ENCODE measurements at places on chromosomes 2 and 18. TPM values are rescaled to one million over a fixed set of nuclear protein-coding genes. Genes with fewer than 3 reads are reported as not detected.

The MPHOSPH10 gene
- total RNA-seq, result 35.6 TPM

DNA sequence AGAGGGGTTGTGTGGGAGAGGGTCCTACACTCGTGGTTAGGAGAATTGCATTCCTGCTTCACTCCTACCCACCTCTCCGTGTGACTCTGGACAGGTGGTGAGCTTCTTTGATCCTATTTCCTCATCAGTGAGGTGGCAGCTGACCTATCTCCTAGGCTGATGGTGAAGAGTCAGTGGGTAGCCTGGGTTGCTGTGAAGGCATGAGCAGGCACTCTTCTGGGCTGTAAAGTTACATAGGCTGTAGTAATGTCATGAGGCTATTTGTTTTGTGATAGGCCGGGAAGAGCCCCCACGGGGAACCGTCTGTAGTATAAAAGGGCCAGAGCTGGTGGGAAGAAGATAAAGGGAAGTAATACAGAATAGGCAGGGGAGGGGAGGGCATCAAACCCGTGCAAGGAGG lies 83.8 kb downstream of the TMEM247 start:
- H3K36me3 ChIP-seq, result no peaks in the 10 kb centered on the region
- DNase-seq, result no peak
- H3K27me3 ChIP-seq, result no peaks in the 10 kb centered on the region
- H3K27ac ChIP-seq, result no peak overlapping the region
- H3K4me3 ChIP-seq, result no peak overlapping the region
- peaks cover 7% of the 10 kb centered on the region for H3K4me1 ChIP-seq

- no peaks in the 10 kb centered on the region for H3K27me3 ChIP-seq
- H3K4me3 ChIP-seq, result no peak overlapping the region
- no peak overlapping the region for H3K27ac ChIP-seq
- no peaks in the 10 kb centered on the region for H3K36me3 ChIP-seq
- peaks cover 11% of the 10 kb centered on the region for H3K4me1 ChIP-seq
- no peak for DNase-seq
Measured at GRCh38 chr2:65482971-65483370, 50.6 kb upstream of the SPRED2 start.

The METAP1D gene
- 1.9 TPM for total RNA-seq

The BCL11A gene
- total RNA-seq, result 3.1 TPM

DNA sequence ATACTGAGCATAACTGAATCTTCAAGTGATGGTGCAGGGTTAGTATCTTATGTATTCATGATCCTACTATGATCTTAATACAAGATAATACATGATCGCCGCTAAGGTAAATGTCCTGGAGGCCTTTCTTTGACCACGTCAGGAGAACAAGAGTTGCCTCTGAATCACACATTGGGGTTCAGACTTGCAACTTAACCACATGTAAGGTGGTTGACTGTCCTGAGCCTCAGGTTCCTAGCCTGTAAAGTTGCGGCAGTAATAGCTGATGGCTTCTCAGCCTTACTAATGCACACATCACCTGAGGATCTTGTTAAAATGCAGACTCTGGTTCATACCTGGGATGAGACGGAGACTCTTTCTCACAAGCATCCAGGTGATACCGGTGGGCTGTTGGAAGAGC lies 112.5 kb downstream of the MGAT5 start:
- H3K27ac ChIP-seq, result no peak overlapping the region
- no peak for DNase-seq
- H3K4me3 ChIP-seq, result no peak overlapping the region

- no peaks in the 10 kb centered on the region for H3K36me3 ChIP-seq
- no peak for DNase-seq
- no peak overlapping the region for H3K27ac ChIP-seq
- no peaks in the 10 kb centered on the region for H3K4me1 ChIP-seq
- H3K27me3 ChIP-seq, result no peaks in the 10 kb centered on the region
Measured at GRCh38 chr2:235095569-235095968, 143.8 kb downstream of the SH3BP4 start.

The HJURP gene
- total RNA-seq, result 0.98 TPM

The SFXN5 gene
- 12.7 TPM for total RNA-seq

The DARS1 gene
- total RNA-seq, result 38.5 TPM

DNA sequence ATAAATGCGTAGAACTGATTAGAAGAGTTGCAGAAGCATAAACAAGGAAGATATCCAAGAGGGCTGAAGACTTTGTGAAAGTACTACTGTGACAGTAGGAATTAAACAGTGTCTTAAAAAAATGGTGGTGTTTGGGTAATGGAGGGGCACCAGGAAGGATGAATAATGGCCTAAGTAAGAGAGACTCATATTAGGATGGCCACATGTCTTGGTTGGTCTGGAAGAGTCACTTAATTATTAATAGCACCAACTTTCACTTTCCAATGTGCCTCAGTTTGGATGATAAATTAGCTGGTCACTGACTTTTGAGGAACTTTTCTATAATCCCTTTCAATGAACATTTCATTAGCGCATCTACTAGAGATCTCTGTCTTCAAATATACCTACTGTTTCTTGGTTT lies 372.2 kb downstream of the NYAP2 start:
- no peaks in the 10 kb centered on the region for H3K36me3 ChIP-seq
- no peak overlapping the region for H3K27ac ChIP-seq
- DNase-seq, result no peak
- H3K4me1 ChIP-seq, result no peaks in the 10 kb centered on the region

All from upper lobe of left lung (tissue), 6 donors.